ENCODE measurements at places on chromosomes 2 and 18.

DNA sequence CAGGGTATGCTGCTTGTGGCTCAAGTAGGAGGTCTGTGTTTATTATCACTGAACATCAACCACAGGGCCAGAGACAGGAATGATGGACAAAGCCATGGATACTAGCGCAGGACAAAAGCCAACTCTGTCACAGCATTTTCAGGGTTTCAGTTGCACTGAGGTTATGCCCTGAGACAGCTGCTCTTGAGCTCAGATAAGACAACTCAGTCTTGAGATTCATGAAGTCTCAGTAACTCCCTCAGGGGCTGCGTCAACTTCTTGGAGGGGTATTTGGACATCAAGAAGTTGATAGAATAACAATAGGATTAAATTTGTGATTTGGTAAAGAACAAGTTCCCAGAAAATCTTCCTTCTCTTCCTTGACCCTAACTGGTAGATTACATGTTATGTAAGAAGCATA, 287.0 kb upstream of the SLC14A2 start:
- DNase-seq, result no peak

DNA sequence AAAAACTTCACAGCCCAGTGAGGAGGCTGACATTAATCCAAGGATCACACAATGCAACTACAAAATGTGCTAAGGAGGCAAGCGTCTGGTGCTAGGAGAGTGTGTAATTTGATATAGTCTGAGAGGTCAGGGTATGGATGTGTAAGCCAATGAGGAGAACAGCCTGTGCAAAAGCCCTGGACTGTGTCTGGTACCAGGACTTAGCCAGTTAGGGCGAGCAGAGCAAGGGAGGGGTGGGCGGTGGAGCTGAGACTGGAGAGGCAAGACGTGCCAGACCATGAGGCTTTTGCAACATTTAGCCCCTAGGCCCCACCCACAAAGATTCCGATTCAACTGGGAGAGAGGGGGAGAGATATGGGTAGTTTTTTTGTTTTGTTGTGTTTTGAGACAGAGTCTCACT, 33.5 kb upstream of the SPRED2 start:
- DNase-seq, result no peak

DNA sequence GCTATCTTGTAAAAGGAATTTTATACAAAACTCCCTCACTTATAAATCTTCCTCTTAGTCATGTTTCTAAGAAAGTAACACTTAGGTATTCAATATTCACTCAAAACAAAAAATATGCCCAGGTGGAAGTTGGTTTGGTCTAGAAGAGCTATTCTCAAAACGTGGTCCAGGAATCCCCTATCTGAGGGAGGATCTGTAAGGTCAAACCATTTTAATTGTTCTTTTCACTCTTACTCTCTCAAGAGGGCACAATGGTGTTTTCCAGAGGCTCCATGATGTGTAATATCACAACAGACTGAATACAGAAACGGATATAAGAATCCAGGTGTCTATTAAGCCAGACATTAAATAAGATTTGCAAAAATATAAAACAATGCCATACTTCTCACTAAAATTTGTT, 9.9 kb downstream of the MOB1A start:
- no peak for DNase-seq

- no peak for DNase-seq
Observed at GRCh38 chr2:173545364-173545763, 190.7 kb downstream of the CDCA7 start.

DNA sequence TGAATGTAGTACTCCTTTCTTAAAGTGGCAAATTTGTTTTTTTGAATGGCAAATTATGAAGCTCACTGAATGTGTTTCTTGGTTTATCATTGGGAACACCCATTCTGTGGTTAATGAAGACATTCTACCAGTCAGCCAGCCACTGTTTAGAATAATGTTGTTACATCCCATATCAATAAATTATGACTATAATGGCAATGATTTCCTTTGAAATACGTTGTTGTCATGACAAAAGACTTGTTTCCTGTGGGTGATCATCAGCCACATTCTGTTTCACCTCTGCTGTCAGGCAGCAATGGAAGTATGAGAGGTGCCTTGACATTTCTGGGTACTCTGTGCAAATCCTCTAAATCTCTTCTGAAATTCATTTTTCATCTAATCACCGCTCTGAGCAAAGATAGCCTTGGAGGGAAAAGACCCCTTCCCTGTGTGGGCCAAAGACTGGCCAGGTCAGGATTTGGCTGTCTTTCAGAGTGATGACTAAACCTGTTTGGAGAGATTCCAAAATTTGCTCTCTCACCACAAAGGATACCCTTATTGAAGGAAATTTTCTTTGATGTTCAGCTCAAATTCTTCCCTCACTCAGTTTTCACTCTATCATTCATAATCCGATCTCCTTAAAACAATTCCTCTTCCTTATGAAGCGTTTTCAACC, 869.2 kb downstream of the BCL11A start:
- no peak for DNase-seq

GRCh38 chr2:70010576-70011111, 49.2 kb upstream of the ASPRV1 start:
- DNase-seq, result no peak

GRCh38 chr2:40192864-40193669, 258.8 kb downstream of the SLC8A1 start:
- DNase-seq, result no peak

GRCh38 chr2:32805104-32806095, 141.4 kb upstream of the LTBP1 start:
- DNase-seq, result peak; percentile 36

- DNase-seq, result no peak
Observed at GRCh38 chr2:9097239-9097638, 93.8 kb upstream of the MBOAT2 start.

DNA sequence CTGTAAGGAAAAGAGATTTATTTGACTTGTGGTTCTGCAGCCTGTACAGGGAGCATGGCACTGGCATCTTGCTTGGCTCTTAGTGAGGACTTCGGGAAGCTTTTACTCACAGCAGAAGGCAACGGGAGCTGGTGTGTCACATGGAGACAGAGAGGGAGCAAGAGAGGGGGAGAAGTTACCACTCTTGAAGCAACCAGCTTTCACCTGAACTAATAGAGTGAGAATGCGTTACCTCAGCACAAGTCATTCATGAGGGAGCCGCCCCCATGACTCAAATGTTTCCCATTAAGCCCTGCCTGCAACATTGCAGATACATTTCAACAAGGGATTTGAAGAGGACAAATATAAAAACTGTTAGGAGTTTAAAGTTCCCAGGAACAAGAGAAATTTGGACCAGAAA, 190.0 kb downstream of the CYRIA start:
- no peak for DNase-seq

DNA sequence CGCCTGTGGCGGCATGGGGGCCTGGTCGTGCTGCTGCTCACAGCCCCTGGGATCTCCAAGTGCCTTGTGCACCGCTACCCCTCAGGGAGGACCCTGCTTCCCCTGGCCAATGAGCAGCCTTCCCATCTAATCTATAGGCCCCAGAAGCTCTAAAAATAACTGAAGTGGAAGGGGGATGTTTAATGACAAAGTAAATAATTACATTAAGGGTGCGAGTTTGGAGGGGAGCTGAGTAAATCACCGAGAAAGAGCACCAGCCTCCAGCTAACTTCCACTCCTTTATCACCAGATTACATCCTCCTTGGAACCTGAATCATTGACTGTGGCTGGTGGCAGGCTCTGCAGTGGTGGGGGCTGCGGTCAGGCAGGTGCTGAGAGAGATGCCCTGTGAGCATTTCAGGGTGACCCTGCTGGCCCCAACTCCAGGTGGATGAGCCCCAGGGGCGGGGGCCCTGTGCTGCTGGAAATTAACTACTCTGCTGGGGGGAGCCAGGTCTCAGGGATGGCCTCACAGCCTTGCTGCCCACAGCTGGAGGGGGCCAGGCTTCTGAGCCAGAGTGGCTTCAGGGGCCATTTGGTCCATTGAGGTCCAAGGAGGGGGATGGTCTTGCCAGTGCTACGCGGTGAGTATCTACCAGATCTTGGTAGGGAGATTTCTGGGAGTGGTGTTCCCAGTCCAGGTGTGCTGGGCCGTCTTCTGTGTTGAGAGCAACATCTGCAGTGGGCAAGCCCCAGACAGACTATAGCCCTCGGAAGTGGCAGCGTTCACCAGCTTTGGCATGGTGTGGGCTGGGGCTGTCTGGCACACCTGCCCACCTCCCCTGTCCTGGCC, 74.2 kb downstream of the GLI2 start:
- DNase-seq, result no peak

DNA sequence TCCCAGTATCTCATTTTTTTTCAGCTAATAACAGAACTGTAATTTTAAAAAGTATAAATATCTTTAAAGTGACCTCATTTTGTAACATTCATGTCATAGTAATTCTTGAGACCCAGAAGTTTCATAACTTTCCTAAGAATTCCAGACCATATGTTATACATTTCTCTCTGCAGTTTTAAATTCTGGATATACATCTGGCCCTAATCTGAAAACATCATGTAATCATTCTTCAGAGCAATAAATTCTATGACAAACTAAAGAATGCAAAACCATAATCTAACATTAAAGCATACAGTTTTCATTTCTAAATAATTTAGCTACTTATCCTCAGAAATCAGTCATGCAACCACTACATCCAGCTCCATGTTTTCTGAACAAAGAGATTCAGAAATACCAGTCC, 198.3 kb upstream of the SLC35G4 start:
- DNase-seq, result no peak

- DNase-seq, result no peak
Observed at GRCh38 chr2:234754126-234754525, 197.7 kb upstream of the SH3BP4 start.

GRCh38 chr2:21067859-21068537, 24.1 kb upstream of the APOB start:
- DNase-seq, result no peak

DNA sequence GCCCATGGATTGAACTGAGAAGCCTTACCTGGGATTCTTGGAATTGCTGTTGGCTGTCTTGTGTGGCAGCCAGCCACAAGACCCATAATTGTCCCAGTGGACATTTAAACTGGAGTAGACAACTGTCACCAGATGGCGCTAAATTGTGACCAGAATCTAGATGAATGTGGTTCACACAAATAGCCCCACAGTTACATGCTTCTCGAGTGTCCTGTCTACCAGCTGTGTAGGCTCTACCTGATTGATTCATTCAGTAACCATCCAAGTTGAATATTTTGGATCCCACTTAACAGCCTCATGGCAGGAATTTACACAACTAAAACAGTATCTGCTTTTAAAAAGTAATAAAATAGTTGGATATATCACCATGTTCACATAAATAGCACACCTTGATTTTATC, 73.2 kb downstream of the MAP4K4 start:
- no peak for DNase-seq

All from HuH-7.5 (cell line).